ENCODE measurements at places on chromosomes 1 and 21.

DNA sequence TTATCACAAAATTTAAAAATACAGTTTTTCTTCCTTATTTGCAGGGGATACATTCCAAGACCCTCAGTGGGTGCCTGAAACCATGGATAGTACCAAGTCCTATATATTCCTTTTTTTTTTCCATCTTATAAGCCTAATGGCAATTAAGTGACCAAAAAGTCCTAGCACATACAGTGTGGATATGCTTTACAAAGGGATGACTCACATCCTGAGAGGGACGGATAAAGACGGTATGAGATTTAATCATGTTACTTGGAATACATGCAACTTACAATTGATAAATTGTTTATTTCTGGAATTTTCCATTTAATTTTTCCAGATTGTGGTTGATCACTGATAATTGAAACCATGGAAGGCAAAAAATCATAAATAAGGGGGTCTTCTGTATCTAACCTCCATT lies 181.2 kb upstream of the BRINP3 start:
- no peak for DNase-seq

DNA sequence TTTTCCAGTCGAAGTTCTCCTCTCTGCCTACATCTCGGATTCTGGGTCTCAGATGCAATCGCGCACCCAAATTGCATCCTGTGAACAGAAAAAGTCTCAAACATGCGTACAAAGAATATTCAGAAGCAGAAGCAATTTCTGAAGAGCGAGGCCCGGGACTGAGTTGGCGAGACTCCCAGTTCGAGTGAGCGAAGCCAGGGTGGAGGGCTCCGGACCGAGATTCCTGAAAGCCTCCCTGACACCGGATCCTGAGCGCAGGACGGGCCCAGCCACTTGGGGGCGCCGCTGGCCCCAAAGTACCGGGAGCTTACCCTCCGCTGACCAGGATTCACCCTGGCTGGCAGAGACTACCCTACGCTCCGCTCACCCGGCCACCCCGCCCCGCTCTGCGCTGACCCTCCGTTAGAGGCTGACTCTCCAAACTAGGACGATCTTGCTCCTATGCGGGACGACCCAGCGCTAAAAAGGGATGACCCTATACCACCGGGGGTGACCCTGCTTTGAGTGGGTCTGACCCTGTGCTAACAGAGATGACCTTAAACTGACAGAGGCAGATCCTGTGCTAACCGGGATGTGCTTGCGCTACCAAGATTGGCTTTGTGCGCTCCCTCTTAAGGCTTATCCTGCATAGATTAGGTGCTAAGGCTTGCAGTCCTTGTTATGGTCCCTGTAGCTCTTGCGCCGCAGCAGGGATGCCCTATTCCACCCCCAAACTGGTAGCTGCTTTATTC lies 12.1 kb downstream of the FOXD2 start:
- DNase-seq: no peak

- no peak for DNase-seq
Observed at GRCh38 chr1:230306169-230306568, 120.0 kb downstream of the PGBD5 start.

DNA sequence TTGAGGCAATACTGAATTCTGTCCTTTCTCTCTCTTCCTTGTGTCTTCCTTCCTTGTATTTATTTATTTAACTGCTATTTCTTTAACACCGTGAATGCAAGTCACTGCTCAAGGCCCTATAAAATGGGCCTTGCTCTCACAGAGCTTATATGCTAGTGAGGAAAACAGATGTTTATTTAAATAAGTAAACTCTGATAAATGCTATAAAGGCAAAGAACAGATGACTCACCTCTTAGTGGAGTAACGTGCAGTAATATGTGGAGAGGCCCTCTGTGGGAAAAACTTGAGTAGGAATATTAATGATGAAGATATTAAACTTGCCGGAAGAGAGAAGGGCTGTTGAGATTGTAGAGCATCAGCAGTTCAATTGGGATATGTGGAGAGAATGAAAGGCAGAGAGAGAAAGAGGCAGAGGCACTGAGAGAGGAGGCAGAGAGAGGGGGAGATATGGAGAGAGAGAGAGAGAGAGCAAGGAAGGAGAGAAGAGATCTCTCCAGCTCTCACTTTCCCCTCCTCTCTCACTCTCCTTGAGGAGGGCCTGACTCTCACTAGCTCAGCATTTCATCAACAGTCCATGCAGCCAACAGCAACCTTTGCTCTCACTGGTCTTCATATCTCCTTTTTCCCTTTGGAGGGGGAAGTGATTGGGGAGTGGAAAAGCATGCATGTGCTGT lies 322.2 kb downstream of the LMX1A start:
- DNase-seq: no peak

GRCh38 chr1:155192346-155193274 lies 15.1 kb downstream of the THBS3 start:
- no peak for DNase-seq

DNA sequence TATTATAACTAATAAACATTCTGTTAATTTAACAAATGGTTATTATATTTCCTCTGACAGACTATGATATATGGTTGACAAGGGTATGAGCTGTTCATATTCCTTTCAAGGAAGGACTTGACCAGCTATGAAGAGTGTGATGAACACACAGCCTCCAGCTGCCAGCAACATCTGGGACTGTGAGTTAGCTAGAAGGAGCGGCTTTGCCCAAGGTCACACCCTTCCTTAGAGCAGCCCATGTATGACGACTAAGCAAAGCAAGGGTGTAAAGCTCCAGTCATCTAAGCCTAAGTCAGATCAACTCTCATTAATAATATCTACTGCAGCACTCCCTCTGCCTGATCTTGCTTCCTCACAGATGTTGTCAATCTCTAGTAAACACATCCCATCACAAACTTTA lies 355.4 kb downstream of the PLPP3 start:
- DNase-seq: no peak

- no peak for DNase-seq
Observed at GRCh38 chr1:168137515-168137821, 738 bp upstream of the GPR161 start.

- DNase-seq: no peak
Observed at GRCh38 chr1:190116921-190117320, 360.7 kb downstream of the BRINP3 start.

DNA sequence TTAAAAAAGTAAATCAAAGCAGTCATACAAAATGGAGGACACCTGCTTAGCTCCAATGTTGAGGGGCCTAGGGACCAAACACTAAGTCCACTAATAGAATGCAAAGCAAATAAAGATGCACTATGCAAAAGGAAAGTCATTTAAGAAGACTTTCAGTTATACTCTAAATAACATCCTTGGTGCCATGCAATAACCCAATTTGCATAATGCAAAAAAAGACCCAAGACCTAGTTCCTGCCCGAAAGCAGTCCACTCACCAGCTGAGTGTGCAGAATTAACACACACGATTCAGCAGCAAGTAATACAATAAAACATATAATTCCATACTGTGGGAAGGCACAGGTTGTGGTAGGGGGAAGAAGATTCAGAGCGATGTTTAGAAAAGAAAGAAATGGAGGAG lies 101.8 kb downstream of the TGFBR3 start:
- no peak for DNase-seq

DNA sequence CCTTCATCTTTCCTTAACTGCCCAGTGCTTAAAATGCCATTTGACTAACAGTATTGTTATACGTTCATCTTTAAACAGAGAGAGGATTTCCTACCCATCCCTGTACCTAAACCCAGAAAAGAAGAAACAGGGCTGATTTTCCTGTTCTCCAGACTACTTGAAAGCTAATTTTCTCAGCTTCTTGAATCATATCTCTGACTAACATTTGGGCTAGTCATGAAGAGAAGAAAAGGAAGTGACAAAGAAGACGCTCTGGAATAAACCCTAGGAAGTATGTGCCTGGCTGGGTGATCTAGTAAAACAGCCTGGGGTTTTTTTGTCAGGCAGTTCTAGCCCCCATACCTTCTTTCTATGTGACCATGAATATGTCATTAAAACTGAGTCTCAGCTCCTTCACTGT lies 44.8 kb upstream of the SGIP1 start:
- no peak for DNase-seq

GRCh38 chr1:98723574-98723973 lies 62.1 kb downstream of the SNX7 start:
- DNase-seq: no peak

GRCh38 chr1:89199525-89200031 lies 836 bp upstream of the GBP4 start:
- DNase-seq: no peak

- no peak for DNase-seq
Observed at GRCh38 chr1:53359225-53359933, 31.5 kb upstream of the LRP8 start.

- DNase-seq: no peak
Observed at GRCh38 chr1:28370239-28371009, 884 bp downstream of the PHACTR4 start.

DNA sequence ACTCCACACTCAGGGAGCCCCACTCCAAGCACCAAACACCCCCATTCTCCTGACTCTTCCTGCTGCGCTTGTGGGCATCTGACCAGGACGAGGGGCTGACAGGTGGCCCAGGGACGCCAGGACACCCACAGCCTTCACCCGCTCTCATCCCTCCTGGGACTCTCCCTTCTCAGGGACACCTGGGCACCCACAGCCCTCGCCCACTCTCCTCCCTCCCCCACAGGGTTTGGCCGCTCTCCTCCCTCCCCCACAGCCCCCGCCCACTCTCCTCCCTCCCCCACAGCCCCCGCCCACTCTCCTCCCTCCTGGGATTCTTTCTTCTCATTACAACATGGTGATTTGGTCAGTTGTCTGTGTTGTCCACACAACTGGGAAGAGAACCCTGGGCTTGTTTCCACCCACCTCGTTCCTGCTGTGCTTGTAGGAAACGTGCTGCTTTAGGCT lies 43.4 kb downstream of the PRDM15 start:
- no peak for DNase-seq

- DNase-seq: no peak
Observed at GRCh38 chr21:14957836-14958235, 107.0 kb downstream of the NRIP1 start.

- DNase-seq: no peak
Observed at GRCh38 chr1:195897076-195897475, 711.2 kb downstream of the KCNT2 start.

DNA sequence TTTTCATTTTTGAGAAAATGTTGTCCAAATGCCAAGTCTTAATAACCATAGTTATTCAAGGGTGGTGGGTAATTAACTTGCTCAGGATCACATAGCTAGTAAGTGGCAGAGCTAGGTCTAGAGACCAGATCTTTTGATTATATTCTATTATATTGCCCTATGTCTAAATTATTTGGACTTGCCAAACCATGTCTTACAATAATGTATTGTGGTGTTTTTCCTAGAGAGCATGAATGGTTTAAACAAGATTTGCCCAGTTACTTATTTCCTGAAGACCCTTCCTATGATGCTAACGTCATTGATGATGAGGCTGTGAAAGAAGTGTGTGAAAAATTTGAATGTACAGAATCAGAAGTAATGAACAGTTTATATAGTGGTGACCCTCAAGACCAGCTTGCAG lies 58.6 kb downstream of the PRKAA2 start:
- DNase-seq: no peak

GRCh38 chr1:17877896-17878295 lies 122.8 kb downstream of the ACTL8 start:
- no peak for DNase-seq

- no peak for DNase-seq
Observed at GRCh38 chr1:26468911-26469310, 3.3 kb upstream of the HMGN2 start.

- DNase-seq: no peak
Observed at GRCh38 chr1:240000634-240001033, 91.0 kb upstream of the FMN2 start.

DNA sequence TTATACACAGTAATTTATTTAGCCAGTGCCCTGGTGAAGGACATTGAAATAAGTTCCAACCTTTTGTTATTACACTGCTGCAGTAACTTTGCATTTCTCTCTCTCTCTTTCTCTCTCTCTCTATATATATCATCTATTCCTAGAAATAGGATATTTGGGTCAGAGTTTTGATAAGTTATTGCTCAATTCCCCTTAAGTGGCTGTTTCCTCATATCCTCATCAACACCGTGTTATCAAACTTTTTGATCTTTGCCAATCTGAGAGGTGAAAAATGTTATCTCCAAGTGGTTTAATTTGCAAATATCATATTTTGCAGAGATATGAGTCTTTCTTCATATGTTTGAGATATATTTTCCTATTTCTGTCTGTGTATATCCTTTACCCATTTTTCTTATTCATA lies 1.6 kb upstream of the SRSF4 start:
- DNase-seq: no peak

DNA sequence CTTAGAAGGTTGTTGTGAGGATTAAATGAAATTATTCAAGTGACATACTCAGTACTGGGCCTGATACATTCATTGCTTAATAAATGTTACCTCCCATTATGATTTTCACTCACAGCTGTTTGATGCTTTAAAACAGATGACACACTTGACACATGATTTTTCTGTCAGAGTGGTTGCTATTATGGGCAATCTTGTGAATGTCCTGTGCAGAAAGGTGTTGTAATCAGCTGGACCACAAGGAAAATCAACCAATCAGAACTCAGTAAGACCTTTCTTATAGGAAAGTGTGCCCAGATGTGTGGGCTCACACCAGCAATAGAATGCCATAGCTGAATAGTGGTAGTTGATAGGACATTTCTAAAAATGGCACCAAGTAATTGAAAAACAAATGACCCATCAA lies 23.5 kb downstream of the GJA5 start:
- no peak for DNase-seq

- no peak for DNase-seq
Observed at GRCh38 chr1:23791516-23792047, 637 bp downstream of the LYPLA2 start.

DNA sequence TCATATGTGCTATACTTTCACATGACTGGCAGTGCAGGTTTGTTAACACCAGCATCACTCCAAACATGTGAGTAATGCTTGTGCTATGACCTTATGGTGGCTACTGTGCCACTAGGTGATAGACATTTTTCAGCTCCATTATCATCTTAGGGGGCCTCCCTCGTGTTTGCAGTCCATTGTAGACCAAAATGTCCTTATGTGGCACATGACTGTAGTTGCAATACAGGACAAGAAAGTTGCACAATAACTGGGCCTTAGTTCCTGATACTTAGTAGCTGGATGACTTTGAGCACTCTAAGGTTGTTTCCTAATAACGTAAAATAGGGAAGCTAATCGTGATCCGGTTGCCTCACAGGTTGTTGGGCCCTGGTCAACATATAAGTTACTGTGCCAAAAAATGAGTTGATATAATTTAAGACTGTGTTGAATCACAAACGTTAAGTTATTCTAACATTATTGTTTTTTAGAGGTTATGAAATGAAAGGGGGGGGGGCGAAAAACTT lies 511 bp upstream of the SNX27 start:
- DNase-seq: no peak

DNA sequence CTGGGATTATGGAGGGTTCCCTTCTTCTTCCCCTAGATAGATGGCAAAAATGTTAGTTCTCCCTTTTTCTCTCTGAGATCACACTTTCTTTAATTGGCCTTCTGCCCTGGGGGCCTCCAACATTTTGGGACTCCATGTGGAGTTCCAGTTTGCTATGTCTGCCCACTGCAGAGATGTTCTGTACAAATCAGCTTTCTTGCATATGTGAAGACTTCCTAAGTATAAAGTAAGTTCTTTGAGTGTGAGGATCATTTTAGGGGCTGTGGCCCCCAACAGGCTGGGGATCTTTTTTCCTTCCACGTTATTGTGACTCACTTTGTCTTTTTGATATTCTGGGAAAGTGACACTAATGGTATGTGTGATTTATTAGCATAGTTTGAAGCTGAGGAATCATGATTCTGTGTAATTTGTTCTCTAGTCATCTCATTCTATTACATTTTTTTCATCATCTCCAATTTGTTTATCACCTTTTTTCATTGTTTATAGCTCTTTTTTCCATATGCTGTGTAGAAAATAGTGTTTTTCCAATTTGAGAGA lies 48.2 kb downstream of the HHAT start:
- DNase-seq: no peak

All from Jurkat, Clone E6-1 (cell line).